NCI-H1105 treated with DMSO at 0.1 percent for 48 hours (cell line): ENCODE measurements at places on chromosomes 16 and 17.

DNA sequence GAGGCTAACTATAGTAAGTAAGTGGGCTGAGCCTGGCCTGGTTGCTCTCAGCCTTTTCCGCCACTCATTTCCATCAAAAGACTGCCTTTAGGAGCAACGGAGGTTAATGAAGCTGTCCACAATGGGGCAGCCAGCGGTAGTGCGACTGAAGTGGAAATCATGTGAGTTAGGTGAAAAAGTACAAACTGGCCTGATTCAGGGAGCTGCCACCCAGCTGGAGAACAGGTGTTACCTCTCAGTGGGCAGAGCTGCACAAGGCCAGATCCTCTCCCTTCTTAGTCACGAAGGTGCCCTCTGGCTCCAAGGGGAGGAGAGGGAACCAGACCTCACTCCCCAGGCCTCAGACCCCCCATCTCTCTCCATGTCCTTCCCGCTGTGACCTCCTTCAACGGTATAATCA lies 34.4 kb upstream of the CDRT4 start:
- no peak for DNase-seq

- DNase-seq, result no peak
These were observed 42.5 kb downstream of the YPEL2 start for GRCh38 chr17:59373882-59374495.

DNA sequence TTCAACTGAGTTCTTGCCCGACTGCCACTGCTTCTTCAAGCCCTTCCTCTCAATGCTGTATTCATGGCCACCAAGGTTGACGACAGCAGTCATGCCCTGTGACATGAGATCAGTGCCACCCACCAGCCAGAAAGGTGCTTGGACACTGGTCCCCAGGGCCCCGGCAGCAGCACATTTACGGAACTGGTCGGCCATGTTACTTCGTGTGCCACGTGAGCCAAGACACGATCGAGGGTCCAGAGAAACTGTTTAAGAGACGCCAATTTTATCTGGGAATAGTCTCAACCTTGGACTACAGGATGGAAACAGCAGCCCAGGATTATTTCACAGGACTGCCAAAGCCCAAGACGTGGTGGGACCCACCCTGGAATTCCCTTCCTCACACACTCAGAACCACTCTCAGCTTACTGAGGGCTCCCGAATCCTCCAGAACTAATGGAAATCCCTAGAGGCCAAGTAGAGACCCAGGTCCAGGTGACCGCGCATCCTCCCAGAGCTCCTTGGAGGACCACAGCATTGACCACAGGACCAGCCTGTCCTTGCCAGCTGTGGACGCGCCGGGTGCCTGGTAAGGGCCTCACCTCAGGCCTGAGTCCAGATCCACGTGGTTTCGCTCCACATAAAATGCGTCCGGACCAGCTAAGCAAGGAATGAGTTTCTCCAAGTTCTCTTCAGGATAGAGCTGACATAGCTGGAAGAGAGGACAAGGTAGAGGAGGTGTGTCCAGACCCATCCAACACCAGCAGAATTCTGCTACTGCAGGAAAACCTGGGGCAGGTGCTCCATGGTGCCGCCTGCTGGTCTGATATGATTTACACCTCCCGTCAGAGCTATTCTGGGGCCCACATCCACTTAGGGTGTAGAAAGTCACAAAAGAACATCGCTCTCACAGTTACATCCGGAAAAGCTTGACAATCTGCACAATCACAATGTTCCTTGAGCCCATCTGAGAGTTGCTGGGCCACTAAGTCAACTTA lies 28.2 kb downstream of the MAP1LC3B start:
- no peak for DNase-seq

GRCh38 chr17:82257473-82257872 lies 16.0 kb downstream of the CSNK1D start:
- DNase-seq, result no peak
